ENCODE measurements at places on chromosomes 6 and 20.
A peak's percentile ranks its signal among the peaks of the same experiment; 100 is the strongest.

DNA sequence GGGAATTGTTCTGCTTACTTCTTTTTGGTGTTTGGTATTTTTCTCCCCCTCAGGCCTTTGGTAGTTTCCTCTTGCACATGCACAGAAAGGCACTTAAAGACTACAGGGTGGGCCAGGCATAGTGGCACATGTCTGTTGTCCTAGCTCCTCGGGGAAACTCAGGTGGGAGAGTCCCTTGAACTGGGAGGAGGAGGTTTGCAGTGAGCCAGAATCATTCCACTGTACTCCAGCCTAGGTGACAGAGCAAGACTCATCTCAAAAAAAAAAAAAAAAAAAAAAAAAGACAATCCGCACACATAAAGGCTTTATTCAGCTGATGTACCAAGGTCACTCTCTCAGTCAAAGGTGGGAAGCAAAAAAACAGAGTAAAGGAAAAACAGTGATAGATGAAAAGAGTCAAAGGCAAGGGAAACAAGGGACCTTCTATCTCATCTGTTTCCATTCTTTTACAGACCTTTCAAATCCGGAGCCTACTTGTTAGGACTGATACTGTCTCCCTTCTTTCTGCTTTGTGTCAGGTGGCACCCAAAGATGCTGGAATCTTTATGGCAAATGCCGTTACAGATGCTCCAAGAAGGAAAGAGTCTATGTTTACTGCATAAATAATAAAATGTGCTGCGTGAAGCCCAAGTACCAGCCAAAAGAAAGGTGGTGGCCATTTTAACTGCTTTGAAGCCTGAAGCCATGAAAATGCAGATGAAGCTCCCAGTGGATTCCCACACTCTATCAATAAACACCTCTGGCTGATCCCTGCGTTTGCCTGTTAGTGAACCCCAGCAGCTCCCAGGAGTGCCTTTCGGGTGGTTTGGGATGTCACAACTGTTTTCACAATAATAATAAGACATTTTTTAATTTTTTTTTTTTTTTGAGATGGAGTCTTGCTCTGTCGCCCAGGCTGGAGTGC, 9.3 kb downstream of the DEFB123 start:
- DNase-seq, result no peak

DNA sequence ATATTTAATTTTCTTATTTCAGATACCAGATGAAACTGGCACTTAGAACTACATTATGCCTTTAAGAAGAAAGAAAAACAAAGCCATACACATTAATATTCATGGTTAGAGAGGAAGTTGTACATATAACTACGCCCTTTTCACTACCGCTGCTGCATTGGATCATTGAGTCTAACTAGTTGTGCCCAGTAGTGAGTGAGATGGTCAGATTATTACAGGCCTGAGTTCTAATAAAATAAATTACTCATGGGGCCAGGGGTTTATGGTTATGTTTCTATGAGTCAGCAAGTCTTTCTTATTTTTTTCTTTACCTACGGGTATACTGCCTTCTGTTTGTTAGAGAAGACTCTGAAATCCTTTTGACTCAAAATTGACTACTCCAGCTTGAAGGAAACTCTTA, 11.5 kb downstream of the RIOK1 start:
- no peak for DNase-seq

GRCh38 chr6:71768356-71768755, 118.0 kb upstream of the RIMS1 start:
- no peak for DNase-seq

- DNase-seq, result no peak
Observed at GRCh38 chr20:36035745-36036144, 67.4 kb downstream of the CNBD2 start.

DNA sequence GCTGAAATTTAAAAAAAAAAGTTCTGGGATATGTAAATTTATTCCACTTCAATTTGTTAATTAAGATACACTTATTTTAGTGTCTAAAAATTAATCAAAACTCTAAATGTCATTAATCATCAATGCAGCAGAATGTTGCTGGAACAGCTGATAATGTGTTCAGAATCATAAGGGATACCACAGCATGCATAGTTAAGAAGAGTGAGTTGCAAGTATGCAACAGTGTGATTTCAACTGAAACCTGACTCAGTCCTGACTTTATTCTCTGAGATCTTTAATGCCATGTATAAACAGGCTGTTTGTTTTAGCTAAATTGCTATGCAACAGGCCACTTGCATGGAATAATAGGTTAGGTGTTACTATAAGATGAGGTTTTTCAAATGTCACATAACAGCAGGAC, 1.4 kb downstream of the GRIK2 start:
- DNase-seq, result no peak

- DNase-seq, result no peak
Observed at GRCh38 chr6:77474286-77474956, 11.1 kb upstream of the HTR1B start.

- DNase-seq, result no peak
Observed at GRCh38 chr6:52164319-52165094, 21.7 kb upstream of the IL17A start.

DNA sequence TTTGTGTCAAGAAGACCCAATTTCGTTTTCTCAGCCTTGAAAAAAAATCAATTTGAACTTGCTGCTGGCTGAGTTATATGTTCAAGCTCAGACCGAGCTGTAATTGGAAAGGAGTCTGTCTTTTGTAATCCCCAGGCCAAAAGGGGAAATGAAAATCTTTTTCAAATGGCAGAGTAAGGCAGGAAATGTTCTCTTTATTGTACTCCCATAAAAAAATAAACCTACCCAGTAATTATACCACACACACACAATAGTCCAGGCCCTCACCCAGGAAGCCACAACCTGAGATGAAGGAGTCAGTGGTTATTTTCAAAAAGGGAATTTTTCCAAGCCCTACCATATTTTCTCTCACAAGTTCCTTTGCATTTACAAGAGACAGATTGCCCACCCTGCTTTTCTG, 45.3 kb downstream of the CLIC5 start:
- no peak for DNase-seq

GRCh38 chr20:58577139-58577806, 62.1 kb upstream of the APCDD1L start:
- no peak for DNase-seq

- no peak for DNase-seq
Observed at GRCh38 chr6:89564752-89565427, 73.7 kb downstream of the LYRM2 start.

GRCh38 chr6:153931431-153931830, 107.6 kb upstream of the OPRM1 start:
- DNase-seq, result no peak

- peak; percentile 29 for DNase-seq
Observed at GRCh38 chr6:132780770-132781371, 17.6 kb downstream of the SLC18B1 start.

- no peak for DNase-seq
Observed at GRCh38 chr20:34389954-34390555, 27.0 kb downstream of the ITCH start.

- no peak for DNase-seq
Observed at GRCh38 chr6:53124131-53124800, 24.4 kb downstream of the GCM1 start.

GRCh38 chr6:42702200-42702599, 20.2 kb downstream of the PRPH2 start:
- DNase-seq, result peak; percentile 15

DNA sequence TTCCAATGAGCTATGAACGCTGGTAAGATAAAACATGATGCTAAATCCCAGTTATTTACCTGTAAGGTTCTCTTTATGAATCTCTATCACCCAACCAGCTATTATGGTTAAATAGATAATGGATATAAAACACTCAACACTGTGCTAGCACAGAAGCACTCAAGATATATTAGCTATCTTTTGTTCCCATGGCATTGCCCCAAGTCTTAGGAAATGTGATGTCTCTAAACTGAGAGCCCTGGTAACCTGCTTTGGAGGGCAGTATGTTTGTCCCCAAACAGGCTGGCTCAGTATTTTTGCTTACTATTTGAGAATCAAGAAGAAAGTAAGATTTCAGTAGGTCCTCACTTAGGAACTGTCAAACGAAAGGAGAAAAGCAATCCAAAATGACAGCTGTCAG, 90.5 kb downstream of the BTBD9 start:
- DNase-seq, result no peak

- DNase-seq, result no peak
Observed at GRCh38 chr6:158460602-158461169, 99.2 kb upstream of the TMEM181 start.

DNA sequence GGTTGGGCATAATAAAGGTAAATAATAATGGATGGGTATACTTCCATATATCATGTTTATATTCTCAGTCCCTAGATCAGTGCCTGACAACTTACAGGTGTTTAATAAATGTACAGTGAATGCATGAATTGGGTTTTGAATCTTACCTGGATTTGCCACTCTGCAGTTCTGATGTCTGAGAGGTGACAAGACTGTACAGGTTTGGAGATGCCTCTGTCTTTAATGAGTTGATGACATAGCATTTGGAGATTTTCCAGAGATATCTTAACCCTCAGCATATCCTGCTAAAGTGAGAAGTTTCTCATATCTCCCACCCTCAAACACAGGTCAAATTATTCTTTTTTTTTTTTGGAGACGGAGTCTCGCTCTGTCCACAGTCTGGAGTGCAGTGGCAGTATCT, 2.2 kb downstream of the ANKS1A start:
- DNase-seq, result no peak

GRCh38 chr6:126905917-126906316, 212.6 kb upstream of the RSPO3 start:
- no peak for DNase-seq

GRCh38 chr6:25697537-25698340, 45.7 kb downstream of the SCGN start:
- no peak for DNase-seq

DNA sequence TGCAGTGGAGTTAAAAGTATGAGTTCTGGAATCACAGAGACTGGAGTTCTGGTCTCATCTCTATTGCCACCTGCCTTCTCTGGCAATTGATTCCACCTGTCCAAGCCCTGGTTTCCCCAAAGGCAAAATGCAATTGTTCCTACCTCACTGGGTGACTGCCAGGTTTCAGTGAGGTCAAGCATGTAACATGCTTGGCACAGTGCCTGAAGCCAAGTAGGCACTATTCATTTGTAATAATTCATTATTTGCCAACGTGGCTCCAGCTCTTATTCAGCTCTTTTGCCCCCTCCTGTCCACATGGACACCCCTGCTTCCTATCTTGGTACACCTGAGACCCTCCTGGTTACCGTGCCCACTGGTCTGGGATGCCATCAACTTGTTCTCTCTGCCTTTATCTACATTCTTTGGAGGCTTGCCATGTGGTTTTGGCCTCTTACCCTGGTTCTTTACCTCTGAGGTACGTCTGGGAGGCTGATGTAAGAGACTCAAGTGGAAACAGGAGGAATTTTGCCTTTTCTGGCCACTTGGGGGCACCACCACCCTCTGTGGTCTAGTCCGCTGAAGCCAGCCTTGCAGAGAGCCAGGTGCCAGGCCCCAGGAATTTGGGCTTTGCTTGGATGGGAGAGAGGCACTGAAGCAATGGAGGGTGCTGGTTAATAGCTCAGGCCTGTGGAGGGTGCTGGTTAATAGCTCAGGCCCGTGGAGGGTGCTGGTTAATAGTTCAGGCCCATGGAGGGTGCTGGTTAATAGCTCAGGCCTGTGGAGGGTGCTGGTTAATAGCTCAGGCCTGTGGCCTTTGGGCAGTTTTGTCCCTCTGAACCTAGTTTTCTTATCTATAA, 1.7 kb downstream of the KCNK15 start:
- peak; percentile 87 for DNase-seq

GRCh38 chr6:81806793-81807565, 54.5 kb upstream of the TENT5A start:
- no peak for DNase-seq

GRCh38 chr6:140636271-140636907, 1261.9 kb upstream of the CITED2 start:
- DNase-seq, result no peak

DNA sequence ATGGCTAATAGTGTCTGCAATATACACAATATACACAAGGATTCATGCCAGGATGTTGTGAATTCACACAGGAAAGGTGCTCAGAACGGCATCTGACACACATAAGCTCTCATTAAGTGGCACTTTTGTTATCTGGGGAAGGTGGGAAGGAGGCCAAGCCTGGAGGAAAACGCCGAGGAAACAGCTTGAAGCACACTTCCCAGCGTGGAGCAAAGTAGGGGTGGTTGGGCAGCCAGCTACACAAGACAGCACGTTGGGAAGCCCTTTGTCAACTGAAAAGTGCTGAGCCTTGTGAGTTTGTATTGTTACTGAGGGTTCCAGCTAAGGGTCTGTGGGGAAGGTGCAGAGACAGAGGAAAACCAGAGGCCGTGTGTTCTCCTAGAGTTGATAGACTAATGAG, 181.0 kb downstream of the ZMYND8 start:
- DNase-seq, result no peak

DNA sequence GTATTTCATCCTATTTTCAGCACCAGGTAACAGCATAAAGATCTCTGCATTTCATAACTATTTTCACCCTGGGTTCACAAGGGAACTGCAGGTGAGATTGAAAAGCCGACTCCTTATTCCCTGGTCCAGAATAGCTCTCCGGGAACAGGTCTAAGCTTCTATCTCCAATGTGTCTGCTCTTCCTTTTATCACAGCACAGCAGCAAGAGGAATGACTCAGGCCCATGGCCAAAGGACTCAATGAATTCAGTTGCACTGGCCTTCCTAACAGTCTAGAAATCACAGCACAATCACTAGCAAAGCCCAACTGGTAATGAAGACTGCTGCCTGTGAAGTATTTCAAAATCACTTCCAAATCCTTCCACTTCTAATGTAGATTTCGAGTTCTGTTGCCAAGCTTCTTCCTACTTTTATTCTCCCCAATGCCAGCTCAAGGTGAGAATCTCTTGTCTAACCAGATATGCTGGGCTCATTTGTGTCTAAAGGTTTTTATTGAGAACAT, 30.7 kb downstream of the HMGN3 start:
- no peak for DNase-seq

GRCh38 chr6:113632220-113632864, 224.8 kb upstream of the MARCKS start:
- DNase-seq, result peak; percentile 66

DNA sequence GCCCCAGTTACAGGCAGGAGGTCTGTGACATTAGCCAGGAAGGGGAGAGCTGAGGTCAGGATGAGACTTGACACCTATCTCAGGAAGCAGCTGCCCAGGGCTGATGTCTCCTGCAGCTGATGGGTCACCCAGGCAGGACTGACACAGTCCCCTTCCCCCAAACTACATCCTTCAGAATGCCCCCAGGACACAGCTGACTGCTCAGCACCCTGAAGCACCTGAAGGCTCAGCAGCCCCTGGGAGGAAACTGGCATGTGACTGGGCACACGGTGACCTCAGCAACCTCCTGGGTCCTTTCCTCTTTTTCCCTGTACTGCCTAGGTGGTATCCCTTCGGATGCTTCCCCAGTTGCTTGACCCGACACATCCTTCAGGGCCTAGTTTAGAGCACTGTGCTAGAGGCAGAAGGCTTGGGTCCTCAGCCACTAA, 1.9 kb downstream of the SDC4 start:
- peak; percentile 24 for DNase-seq

DNA sequence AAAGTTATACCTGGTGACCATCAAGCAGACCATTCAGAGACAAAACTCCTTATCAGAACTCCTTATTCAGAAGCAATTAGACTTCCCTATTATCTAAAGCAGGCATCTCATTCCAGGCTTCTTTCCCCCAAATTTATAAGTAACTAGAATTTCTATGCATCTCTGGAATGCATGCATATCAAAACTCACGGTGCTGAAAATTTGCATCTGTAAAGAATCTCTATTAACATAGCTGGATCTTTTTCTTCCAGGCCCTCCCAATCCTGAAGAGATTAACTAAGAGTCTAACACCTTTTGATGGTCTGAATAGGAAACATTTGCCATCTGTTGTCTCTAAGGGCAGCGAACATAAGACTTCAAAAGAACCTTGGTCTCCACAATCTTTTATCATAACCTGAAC, 22.8 kb upstream of the SLC52A3 start:
- DNase-seq, result no peak

GRCh38 chr20:49888212-49889000, 26.9 kb downstream of the SPATA2 start:
- DNase-seq, result peak; percentile 76

GRCh38 chr20:3679749-3680700, 1.8 kb downstream of the ADAM33 start:
- DNase-seq, result no peak

All from activated CD8-positive, alpha-beta T cell treated with anti-CD3 and anti-CD28 coated beads for 36 hours (primary cell).